T-helper 17 cell (primary cell): ENCODE measurements at places on chromosomes 6 and 20.

DNA sequence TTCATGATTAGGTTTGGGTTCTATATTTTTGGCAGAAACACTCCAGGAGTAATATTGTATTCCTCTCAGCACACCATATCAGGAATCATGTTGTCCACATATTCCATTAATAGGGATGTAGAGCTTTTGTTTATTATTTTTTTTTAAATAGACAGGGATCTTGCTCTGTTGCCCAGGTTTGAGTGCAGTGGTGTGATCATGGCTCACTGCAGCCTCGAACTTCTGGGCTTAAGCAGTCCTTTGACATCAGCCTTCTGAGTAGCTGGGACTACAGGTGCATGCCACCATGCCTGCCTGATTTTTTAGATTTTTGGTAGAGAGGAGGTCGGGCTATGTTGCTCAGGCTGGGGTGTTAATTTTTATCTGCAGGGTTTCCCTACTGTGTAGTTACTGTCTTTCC lies 12.0 kb downstream of the SCAF8 start:
- DNase-seq, result no peak

DNA sequence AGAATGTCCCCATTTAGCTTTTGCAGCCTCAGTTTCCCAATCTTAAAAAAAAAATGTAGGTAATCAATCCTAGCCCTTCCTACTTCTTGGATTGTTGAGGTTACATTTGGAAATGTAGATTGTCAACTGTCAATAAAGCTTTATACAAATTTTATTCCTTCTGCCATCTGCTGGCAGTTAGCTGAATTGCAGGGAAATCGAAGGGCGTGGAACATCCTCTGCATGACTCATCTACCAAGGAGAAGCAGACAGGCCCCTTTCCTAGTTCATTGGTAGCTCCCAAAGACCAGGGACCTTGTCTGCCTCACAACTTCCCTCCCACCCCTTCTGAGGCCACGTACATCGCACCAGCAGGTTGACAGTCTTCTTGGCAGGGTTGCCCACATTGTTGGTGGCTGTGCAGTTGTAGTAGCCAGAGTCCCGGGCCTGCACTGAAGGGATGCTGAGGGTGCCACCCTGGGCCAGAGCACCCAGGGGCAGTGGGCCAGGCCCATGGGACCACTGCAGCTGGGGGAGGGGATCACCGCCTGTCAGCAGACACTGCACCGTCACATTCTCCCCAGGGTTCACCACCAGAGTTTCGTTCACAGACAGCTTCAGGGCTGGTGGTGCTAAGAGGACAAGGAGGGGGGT lies 43.6 kb downstream of the MDGA1 start:
- no peak for DNase-seq

GRCh38 chr6:14276667-14277404 lies 159.3 kb downstream of the CD83 start:
- DNase-seq, result no peak

DNA sequence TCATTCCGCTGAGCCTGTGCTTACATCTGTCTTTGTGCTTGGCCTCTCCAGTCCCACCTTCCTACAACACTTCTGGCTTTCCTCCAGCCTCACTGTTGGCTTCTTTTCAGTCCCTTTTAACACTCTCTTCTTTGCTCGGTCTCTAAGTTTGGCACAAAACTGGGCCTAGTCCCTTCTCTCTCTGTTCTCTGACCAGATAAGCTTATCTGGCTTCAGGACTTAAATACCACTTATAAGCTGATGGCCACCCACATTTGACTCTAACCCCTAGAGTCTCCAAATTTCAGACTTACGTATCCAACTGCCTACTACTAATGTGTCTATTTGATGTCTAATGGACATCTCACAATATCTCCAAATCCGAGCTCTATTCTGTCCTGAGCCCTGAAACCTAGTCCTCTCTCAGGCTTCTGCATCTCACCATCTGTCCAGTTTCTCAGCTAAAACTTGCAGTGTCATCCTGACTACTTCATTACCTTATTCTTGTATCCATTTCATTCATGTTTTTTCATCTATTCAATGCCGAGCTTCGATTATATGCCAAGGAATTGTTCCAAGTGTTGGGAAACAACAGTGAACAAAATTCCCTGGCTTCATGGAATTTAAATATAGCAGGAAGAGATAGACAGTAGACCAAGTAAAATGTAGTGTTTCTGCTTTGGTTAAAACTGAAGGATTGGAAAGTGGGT lies 40.1 kb downstream of the TBPL1 start:
- no peak for DNase-seq

DNA sequence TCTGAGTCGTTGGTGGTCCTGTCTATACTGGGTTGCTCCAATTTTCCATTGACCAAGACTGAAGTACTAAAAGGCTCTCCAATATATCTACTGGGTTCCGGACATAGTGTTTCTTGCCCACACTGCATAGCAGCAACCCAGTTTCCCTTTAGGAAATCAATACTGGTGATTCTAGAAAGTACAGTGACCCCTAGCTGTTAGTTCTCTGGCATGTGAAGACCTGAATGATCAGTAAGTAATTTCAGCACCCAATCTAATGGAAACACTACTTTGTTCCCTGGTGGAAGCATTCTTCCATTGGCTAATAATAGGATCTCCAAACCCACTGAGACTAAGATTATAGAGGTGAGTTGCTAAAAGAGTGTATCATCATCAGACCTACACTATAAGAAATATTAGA lies 40.8 kb upstream of the STMND1 start:
- DNase-seq, result no peak

GRCh38 chr6:125947615-125948014 lies 9.0 kb upstream of the HINT3 start:
- DNase-seq, result no peak

GRCh38 chr6:75409928-75410327 lies 83.7 kb downstream of the FILIP1 start:
- no peak for DNase-seq

DNA sequence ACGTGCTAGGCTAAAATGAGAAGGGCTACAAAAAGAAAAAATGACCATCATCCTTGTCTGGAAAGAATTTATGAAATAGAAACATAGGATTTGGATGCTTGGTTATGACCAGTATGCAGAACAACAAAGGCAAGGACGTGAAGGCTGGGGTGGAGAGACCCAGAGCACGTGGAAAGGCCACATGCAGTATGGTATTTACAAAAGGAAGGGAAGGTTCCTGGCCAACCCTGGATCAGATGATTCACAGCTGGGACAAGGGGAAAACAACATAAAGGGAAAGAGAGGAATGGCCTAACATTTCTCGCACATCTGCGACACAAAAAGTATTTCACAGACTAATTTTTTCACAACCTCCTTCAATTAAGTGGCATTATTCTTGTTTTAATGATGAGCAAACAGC lies 8.2 kb downstream of the STX7 start:
- no peak for DNase-seq

- DNase-seq, result no peak
These were observed 90.4 kb downstream of the PLEKHG1 start for GRCh38 chr6:150689900-150690590.
